ENCODE measurements at places on chromosomes 3 and 15.

DNA sequence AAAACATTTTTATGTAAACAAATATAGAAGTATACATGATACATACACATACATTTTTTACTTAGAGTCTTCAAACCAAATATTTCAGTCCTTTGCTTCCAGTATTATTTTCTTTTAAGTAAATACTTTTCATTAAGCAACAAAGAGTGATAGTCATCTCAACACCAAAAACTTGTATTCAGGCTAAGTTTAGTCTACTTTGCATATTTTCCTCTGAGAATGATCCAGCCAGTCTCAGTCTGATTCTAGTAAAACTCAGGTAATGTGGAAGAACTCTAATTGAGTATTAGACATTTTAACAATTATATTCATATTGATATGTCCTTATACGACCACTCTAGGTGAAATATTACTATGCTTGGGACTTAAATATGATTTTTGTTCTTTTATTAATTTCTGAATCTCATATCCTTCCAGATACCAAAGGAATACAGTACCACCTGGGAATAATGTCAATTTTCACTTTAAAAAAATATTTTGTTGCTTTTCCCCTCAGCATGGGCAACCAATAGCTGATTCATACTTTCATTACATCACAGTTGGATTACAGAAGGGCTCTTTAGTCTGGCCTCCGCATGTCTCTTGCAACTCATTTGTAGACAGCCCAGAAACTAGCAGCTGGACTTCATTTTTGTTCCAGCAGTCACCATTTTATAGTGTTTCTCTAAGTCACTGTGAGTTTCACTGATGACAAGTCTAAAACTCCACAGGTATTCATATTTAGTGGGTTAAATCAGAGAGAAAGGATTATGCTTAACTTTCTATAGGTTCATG lies 390.4 kb downstream of the ZBTB20 start:
- DNase-seq, result no peak

GRCh38 chr15:68047826-68048225 lies 6.3 kb upstream of the PIAS1 start:
- DNase-seq, result no peak

- DNase-seq, result no peak
These were observed 27.7 kb downstream of the SRP14 start for GRCh38 chr15:40011303-40011702.

DNA sequence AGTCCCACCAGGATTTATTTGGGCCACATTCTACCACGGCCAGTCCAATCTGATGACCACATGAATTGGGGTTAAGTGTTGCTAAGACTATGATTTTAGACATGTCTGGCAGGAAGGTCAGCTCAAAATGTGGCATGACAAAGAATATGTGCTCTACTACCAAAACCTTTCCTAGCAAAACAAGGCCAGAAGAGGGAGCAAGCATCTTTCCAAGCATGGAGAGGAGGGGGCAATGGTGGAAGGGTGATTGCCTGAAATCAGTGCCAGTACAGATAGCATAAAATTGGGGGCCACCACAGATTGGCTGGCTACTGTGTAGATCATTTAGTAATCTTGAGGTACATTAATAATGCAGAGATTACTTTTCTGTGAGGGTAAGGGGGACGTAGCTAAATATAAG lies 43.2 kb downstream of the TMEM39A start:
- DNase-seq, result no peak

DNA sequence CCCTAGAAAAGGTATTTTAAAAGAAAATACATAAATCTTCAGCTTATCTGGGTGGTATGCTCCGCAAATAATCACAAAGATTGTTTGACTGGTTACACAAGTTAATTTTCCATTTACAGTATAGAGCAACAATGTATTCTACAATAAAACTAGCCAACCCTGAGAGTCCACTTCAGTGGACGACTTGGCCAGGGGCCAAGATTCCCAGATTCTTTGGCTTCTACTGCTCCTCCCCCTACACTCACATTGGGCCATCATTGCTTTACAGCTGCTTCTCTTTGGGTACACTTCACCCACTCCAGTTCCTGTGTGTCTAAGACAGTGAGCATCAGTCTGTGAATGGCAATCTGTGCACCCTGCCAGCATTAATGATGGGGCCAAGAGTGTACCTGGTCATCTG lies 17.2 kb upstream of the PRICKLE2 start:
- DNase-seq, result no peak

- no peak for DNase-seq
These were observed 39.3 kb downstream of the DNAJC13 start for GRCh38 chr3:132456571-132456970.

Measured in stimulated activated CD4-positive, alpha-beta T cell treated with anti-CD3 and anti-CD28 coated beads, Interleukin-4, amount 100 ng/mL, for 24 hours (primary cell).